ENCODE measurements at places on chromosomes 7 and 10. TPM values are rescaled to one million over a fixed set of nuclear protein-coding genes. Genes with fewer than 3 reads are reported as not detected.

The EN2 gene
- not detected for total RNA-seq

- H3K27ac ChIP-seq: no peak overlapping the region
- DNase-seq: no peak
- H3K36me3 ChIP-seq: no peaks in the 10 kb centered on the region
Measured at GRCh38 chr10:11074536-11075267, 57.0 kb downstream of the CELF2 start.

The KLF14 gene
- 0.14 TPM for total RNA-seq

GRCh38 chr10:63976538-63976937 is 455.3 kb downstream of the REEP3 start:
- H3K27me3 ChIP-seq: no peaks in the 10 kb centered on the region
- H3K27ac ChIP-seq: no peak overlapping the region
- no peaks in the 10 kb centered on the region for H3K36me3 ChIP-seq
- H3K4me1 ChIP-seq: no peaks in the 10 kb centered on the region
- peak; percentile 49 for DNase-seq

The MSS51 gene
- total RNA-seq: 4.2 TPM

The NACAD gene
- total RNA-seq: 11.7 TPM

- H3K4me1 ChIP-seq: peaks cover 14% of the 10 kb centered on the region
- H3K27me3 ChIP-seq: no peaks in the 10 kb centered on the region
- no peak overlapping the region for H3K27ac ChIP-seq
Measured at GRCh38 chr10:35493196-35494118, 111.7 kb upstream of the GJD4 start.

GRCh38 chr7:29247224-29247962 is 52.8 kb downstream of the CHN2 start:
- DNase-seq: no peak
- H3K27me3 ChIP-seq: no peaks in the 10 kb centered on the region
- H3K4me3 ChIP-seq: no peak overlapping the region
- peaks cover 23% of the 10 kb centered on the region for H3K4me1 ChIP-seq
- H3K36me3 ChIP-seq: peaks cover 2% of the 10 kb centered on the region

GRCh38 chr7:18788026-18788425 is 292.5 kb downstream of the HDAC9 start:
- no peak for DNase-seq
- no peak overlapping the region for H3K4me3 ChIP-seq
- H3K4me1 ChIP-seq: no peaks in the 10 kb centered on the region
- H3K36me3 ChIP-seq: no peaks in the 10 kb centered on the region

The EPO gene
- 0.22 TPM for total RNA-seq

GRCh38 chr10:29723726-29724125 is 89.0 kb upstream of the SVIL start:
- no peak overlapping the region for H3K4me3 ChIP-seq
- H3K27ac ChIP-seq: no peak overlapping the region
- peaks cover 31% of the 10 kb centered on the region for H3K36me3 ChIP-seq
- no peaks in the 10 kb centered on the region for H3K27me3 ChIP-seq
- H3K4me1 ChIP-seq: peaks cover 23% of the 10 kb centered on the region
- DNase-seq: no peak

GRCh38 chr10:78584681-78585080 is 484.1 kb upstream of the ZMIZ1 start:
- peaks cover 41% of the 10 kb centered on the region for H3K4me1 ChIP-seq
- H3K27ac ChIP-seq: no peak overlapping the region
- DNase-seq: no peak
- H3K36me3 ChIP-seq: no peaks in the 10 kb centered on the region
- peaks cover 6% of the 10 kb centered on the region for H3K27me3 ChIP-seq

DNA sequence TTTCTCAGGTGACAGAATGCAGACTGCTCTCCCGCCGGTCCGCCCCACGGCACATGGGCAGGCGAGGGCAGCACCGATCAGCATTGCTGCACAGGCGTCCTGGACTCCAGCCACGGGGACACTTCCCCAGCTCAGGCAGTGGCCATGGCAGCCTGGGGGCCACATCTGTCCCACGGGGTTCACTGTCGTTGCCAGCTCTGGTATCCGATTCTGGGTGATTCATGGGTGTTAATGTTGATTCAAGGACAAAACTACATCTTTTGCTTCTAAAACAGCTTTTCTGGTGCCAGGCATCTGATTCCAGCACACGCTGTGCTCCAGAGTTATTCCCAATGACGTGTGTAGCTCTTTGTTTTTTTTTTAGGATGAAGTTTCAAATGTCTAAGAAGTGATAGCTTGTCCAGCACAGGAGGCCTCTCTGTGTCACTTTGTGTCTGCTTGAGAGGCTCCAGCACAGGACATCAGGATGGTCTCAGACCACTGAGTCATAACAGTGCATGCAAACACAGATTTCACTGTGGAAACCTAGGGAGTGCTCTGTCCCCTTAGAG is 218.0 kb downstream of the WDR37 start:
- no peak overlapping the region for H3K4me3 ChIP-seq
- no peaks in the 10 kb centered on the region for H3K36me3 ChIP-seq
- peaks cover 6% of the 10 kb centered on the region for H3K27me3 ChIP-seq
- no peaks in the 10 kb centered on the region for H3K4me1 ChIP-seq
- H3K27ac ChIP-seq: no peak overlapping the region
- DNase-seq: no peak

The VSTM4 gene
- 0.40 TPM for total RNA-seq

The ATP6V1F gene
- 119 TPM for total RNA-seq

DNA sequence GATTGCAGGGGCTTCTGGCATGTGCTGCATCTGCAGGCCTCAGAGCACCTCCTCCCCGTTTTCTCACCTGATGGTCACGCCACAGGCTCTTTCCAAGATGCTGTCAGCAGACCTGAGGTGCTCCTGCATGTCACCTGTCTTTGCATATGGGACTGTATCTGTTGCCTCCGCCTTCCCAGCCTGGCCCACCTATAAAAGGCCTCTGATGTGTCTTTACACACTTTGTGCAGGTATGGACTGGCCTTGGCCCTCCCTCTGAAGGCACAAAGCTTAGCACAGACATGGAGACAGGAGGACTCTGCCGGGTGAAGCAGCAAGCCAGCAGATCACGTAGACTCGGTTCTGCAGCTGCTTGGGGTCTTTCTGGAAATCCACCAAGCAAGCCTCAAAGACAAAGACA is 220.9 kb upstream of the PPP2R2D start:
- H3K4me3 ChIP-seq: no peak overlapping the region
- no peak for DNase-seq
- H3K4me1 ChIP-seq: no peaks in the 10 kb centered on the region
- H3K27me3 ChIP-seq: peaks cover 25% of the 10 kb centered on the region

DNA sequence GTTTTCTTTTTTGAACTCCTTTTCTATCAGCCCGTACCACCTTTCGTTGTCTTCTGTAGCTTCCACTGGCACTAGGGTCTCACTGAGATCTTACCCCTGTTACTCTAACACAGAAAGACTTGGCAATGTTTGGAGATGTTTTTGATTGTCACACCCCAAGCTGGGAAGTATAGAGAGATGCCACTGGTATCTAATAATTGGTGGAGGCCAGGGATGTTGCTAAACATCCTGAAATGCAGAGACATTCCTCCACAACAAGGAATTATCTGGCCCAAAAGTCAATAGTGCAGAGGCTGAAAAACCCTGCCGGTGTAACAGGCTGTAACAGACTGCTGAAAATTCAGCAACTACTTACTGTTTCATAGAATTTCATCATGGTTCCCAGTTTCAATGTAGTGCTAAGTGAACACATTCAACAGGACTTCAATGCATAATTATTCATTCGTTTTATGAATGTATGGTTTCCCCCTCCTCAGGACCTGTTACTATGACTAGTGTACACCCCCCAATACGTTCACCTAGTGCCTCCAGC is 115.9 kb downstream of the TRIM24 start:
- H3K36me3 ChIP-seq: peaks cover 55% of the 10 kb centered on the region
- no peak overlapping the region for H3K4me3 ChIP-seq
- no peaks in the 10 kb centered on the region for H3K27me3 ChIP-seq

GRCh38 chr7:147251751-147252325 is 1135.2 kb downstream of the CNTNAP2 start:
- no peak overlapping the region for H3K27ac ChIP-seq
- no peaks in the 10 kb centered on the region for H3K36me3 ChIP-seq
- DNase-seq: no peak
- H3K27me3 ChIP-seq: no peaks in the 10 kb centered on the region
- H3K4me1 ChIP-seq: peaks cover 6% of the 10 kb centered on the region

GRCh38 chr7:102896585-102896984 is 16.2 kb upstream of the LRRC17 start:
- H3K4me1 ChIP-seq: no peaks in the 10 kb centered on the region
- no peak for DNase-seq
- no peak overlapping the region for H3K27ac ChIP-seq
- no peaks in the 10 kb centered on the region for H3K27me3 ChIP-seq
- H3K4me3 ChIP-seq: no peak overlapping the region

GRCh38 chr7:150311711-150312110 is 11.4 kb upstream of the LRRC61 start:
- no peak overlapping the region for H3K4me3 ChIP-seq
- DNase-seq: no peak
- peaks cover 4% of the 10 kb centered on the region for H3K27me3 ChIP-seq
- H3K36me3 ChIP-seq: no peaks in the 10 kb centered on the region
- H3K4me1 ChIP-seq: peaks cover 7% of the 10 kb centered on the region
- no peak overlapping the region for H3K27ac ChIP-seq

The MYO3A gene
- total RNA-seq: 18.0 TPM

The GIMAP6 gene
- not detected for total RNA-seq

GRCh38 chr7:123749537-123749857 is 694 bp upstream of the WASL start:
- H3K27me3 ChIP-seq: no peaks in the 10 kb centered on the region
- H3K4me1 ChIP-seq: peaks cover 44% of the 10 kb centered on the region
- peak overlapping the region; percentile 100 for H3K27ac ChIP-seq
- H3K4me3 ChIP-seq: peak overlapping the region; percentile 99
- H3K36me3 ChIP-seq: no peaks in the 10 kb centered on the region
- DNase-seq: no peak

DNA sequence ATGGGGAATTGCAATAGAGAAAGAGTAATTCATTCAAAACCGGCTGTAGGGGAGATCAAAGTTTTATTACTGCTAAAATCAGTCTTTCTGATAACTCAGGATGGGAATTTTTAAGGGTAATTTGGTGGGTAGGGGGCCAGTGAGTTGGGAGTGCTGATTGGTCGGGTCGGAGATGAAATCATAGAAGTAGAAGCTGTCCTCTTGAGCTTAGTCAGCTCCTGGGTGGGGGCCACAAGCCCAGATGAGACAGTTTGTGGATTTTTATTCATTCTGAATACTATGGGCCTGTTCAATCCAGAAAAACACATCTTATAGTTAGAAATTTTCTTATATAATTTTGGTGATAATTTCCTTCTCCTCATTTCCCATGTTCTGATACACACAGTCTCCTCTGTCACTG is 25.4 kb downstream of the CALD1 start:
- H3K4me3 ChIP-seq: no peak overlapping the region
- peaks cover 12% of the 10 kb centered on the region for H3K36me3 ChIP-seq
- no peak for DNase-seq
- H3K4me1 ChIP-seq: no peaks in the 10 kb centered on the region
- H3K27ac ChIP-seq: no peak overlapping the region

- DNase-seq: no peak
- peaks cover 3% of the 10 kb centered on the region for H3K36me3 ChIP-seq
- no peaks in the 10 kb centered on the region for H3K27me3 ChIP-seq
- H3K27ac ChIP-seq: no peak overlapping the region
- H3K4me1 ChIP-seq: no peaks in the 10 kb centered on the region
Measured at GRCh38 chr10:56351909-56352630, 9.0 kb downstream of the ZWINT start.

GRCh38 chr10:3671386-3671955 is 113.5 kb downstream of the KLF6 start:
- no peak for DNase-seq
- H3K27me3 ChIP-seq: peaks cover 12% of the 10 kb centered on the region
- H3K27ac ChIP-seq: no peak overlapping the region
- H3K4me3 ChIP-seq: no peak overlapping the region

DNA sequence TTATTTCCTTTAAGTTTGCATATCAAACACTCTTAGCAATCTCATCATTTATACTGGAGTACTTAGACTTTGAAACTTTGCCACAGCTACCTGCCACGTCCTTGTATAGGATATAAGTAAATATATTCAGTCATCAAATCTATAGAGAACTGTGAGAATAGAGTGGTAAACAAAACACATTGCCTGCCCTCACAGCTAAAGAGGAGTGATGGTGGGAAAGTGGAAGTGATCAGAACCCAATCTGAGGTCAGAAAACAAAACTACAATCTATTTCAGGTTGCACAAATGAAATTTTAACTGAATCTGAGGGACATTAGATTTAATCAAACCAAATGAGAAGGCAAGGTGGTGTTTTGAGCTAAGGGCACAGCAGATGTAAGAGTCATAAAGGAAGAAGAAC is 74.8 kb downstream of the ZEB1 start:
- no peaks in the 10 kb centered on the region for H3K36me3 ChIP-seq
- H3K4me1 ChIP-seq: no peaks in the 10 kb centered on the region
- no peak overlapping the region for H3K27ac ChIP-seq

The ADAM12 gene
- 1.8 TPM for total RNA-seq

The STAG3 gene
- 2.4 TPM for total RNA-seq

GRCh38 chr10:33600381-33600780 is 265.9 kb upstream of the NRP1 start:
- no peak overlapping the region for H3K4me3 ChIP-seq
- no peaks in the 10 kb centered on the region for H3K27me3 ChIP-seq
- peaks cover 7% of the 10 kb centered on the region for H3K4me1 ChIP-seq
- DNase-seq: no peak

GRCh38 chr10:110077436-110078130 is 69.8 kb downstream of the ADD3 start:
- DNase-seq: no peak
- peak overlapping the region; percentile 88 for H3K27ac ChIP-seq
- H3K4me1 ChIP-seq: peaks cover 59% of the 10 kb centered on the region

GRCh38 chr10:85100495-85100894 is 772.1 kb downstream of the CCSER2 start:
- DNase-seq: no peak
- no peaks in the 10 kb centered on the region for H3K4me1 ChIP-seq
- H3K36me3 ChIP-seq: no peaks in the 10 kb centered on the region
- H3K27me3 ChIP-seq: no peaks in the 10 kb centered on the region

DNA sequence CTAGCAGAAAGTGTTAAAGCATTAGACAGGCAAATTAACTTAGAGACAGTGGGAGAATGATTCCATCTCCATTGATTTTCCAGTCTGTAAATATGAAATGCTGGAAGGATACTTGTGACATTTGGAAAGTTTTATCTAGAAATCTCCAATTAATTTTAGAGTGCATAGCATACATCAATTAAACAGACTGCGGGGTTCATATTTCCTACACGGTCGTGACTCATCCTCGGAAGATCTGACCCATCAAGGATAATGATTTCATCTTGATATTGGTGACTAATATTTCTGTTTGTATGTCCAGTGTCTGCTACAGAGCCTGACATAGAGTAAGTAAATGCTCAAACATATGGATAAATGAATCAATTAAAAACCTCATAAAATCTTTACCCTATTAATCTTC is 474.9 kb downstream of the KCNMA1 start:
- H3K27ac ChIP-seq: no peak overlapping the region
- peaks cover 5% of the 10 kb centered on the region for H3K4me1 ChIP-seq
- H3K27me3 ChIP-seq: peaks cover 23% of the 10 kb centered on the region
- H3K4me3 ChIP-seq: no peak overlapping the region

GRCh38 chr10:111531690-111532089 is 454.9 kb downstream of the ADRA2A start:
- H3K27ac ChIP-seq: no peak overlapping the region
- no peak for DNase-seq
- H3K4me3 ChIP-seq: no peak overlapping the region
- no peaks in the 10 kb centered on the region for H3K36me3 ChIP-seq
- H3K27me3 ChIP-seq: no peaks in the 10 kb centered on the region

The VWA2 gene
- 12.1 TPM for total RNA-seq

GRCh38 chr7:70795948-70796347 is 336.0 kb upstream of the GALNT17 start:
- H3K27me3 ChIP-seq: peaks cover under 1% of the 10 kb centered on the region
- H3K4me1 ChIP-seq: no peaks in the 10 kb centered on the region
- no peak for DNase-seq
- no peak overlapping the region for H3K4me3 ChIP-seq
- peak overlapping the region; percentile 56 for H3K27ac ChIP-seq

All from progenitor cell of endocrine pancreas (in vitro differentiated cells).